ENCODE measurements at places on chromosomes 5 and 9.

GRCh38 chr9:96004379-96004778 is 128.9 kb downstream of the ERCC6L2 start:
- no peak for DNase-seq

DNA sequence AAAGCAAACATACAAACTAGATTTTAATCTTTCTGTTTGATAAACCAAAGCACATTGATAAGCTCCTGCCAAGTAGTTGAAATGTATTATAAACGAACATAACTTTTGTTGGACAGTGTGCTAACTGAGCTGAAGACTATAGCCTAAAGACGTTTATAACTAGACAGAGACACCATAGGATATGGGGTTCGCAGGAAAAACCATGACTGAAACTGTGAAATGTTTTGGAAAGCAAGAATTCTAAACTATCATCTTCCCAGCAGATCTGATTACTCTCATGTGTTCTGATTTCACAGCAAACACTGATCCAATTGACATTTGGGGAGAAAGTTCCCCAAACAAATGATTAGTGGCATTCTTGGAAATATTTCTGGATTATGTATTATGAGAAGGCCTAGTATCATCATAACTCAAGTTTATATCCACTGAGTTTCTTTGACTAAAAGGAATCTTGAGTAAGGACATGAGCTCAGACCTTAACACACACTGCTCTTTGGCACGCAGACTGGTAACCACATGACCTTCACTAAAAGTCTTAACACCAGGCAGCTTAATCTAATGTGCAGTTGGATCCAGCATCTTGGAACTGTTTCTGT is 375.2 kb downstream of the ZNF608 start:
- peak; percentile 37 for DNase-seq

DNA sequence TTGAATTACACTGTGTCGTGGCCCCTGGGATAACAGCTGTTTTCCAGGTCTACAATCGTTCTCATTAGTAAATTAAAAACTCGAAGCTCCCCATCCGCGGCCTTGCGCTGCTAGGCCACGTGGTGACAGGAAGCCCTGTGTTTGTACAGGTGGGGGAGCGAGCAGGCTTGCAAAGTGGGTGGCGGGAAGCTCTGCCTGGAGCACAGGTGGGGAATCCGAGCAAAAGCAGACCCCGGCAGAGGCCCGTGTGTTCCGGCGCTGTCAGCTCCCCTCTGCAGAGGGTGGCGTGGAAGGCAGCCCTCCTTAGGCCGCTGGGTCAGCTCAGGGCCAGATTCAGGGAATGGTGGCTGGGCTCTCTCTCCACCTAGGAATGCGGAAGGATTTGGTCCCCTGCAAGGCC is 59.5 kb upstream of the ERCC6L2 start:
- no peak for DNase-seq

- no peak for DNase-seq
Observed at GRCh38 chr5:107937651-107938355, 267.1 kb upstream of the EFNA5 start.

DNA sequence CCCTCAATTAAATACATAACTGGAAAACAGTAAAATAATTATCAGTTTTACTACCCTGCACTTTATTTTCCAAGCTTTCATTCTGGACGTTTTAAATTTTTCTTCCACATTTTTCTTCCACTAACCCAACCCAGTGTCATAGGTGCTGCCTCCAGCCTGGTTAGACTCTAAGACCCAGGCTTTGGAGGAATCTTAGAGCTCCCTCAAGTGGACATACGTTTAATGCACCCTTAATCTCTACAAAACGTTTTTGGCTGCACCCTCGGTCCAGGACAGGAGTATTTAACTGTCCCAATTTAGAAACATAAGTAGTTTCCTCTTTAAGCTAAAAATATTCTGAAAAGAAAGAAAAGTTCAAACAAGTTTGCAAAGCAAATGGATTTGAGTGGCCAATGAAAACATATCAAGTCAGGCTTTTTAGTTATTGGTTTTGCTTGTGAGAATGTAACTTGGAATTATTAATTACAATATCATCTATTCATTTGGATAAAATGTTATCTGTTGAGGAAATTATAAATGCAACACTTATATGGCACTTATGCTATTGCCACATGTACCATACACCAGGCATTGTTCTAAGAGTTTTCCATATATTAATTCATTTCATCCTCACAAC is 38.9 kb downstream of the CDH6 start:
- DNase-seq: no peak

GRCh38 chr9:3151672-3152576 is 308.0 kb upstream of the PUM3 start:
- no peak for DNase-seq

DNA sequence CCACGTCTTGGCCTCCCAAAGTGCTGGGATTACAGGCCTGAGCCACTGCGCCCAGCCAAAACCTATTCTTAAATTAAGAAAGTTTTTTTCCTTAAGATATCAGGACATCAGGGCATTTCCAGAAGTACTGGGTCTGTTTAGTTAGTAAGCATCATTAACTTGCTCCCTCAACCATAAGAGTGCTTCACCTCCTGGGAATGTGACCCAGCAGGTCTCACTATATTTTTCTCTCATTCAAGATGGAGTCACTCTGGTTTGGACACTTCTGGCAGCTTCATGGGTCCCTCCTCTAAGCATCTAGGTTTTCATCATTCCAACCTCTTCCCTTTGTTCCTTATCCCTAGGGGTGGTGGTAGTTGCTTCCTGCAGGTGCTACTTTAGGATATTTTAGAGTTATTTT is 10.3 kb upstream of the BRD3OS start:
- DNase-seq: no peak

DNA sequence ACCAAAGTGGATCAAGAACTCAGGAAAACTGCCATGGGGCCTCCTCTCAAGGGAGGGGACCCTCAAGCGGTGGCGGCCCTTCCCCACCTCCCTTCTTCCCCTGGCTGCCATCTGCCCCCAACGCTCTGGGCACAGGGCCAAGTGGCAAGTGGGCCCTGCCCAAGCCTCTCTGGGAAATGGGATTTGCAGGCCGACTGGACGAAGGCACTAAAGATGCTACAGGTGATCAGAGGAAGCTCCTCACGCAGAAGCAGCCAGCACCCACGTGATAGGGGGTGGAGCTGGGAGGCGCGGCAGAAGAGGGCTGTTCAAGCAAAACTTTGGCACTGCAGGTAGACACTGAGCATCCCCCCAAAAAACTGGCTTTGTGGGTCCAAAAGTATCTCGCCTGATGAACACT is 52.7 kb upstream of the UBTD2 start:
- no peak for DNase-seq

DNA sequence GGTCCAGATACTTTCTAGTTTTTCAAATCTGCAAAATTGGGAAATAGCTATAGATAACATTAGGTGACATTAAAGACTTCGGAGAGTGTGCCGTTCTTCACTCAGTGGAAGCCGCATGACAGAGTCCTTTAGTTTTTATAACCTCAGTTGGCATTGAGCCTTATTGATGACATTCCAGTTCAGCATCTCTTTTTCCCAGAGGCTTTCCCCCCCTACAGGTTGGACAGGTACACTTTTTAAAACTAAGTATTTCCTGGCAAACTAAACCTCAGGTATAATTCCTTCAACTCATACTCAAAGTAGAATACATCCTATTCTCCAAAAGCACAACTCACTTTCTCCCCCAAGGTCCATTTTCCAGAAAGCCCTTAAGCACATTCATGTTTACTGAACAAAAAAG is 58.7 kb downstream of the SLC46A2 start:
- no peak for DNase-seq

- DNase-seq: no peak
Observed at GRCh38 chr5:75214928-75215327, 21.8 kb downstream of the ANKRD31 start.

DNA sequence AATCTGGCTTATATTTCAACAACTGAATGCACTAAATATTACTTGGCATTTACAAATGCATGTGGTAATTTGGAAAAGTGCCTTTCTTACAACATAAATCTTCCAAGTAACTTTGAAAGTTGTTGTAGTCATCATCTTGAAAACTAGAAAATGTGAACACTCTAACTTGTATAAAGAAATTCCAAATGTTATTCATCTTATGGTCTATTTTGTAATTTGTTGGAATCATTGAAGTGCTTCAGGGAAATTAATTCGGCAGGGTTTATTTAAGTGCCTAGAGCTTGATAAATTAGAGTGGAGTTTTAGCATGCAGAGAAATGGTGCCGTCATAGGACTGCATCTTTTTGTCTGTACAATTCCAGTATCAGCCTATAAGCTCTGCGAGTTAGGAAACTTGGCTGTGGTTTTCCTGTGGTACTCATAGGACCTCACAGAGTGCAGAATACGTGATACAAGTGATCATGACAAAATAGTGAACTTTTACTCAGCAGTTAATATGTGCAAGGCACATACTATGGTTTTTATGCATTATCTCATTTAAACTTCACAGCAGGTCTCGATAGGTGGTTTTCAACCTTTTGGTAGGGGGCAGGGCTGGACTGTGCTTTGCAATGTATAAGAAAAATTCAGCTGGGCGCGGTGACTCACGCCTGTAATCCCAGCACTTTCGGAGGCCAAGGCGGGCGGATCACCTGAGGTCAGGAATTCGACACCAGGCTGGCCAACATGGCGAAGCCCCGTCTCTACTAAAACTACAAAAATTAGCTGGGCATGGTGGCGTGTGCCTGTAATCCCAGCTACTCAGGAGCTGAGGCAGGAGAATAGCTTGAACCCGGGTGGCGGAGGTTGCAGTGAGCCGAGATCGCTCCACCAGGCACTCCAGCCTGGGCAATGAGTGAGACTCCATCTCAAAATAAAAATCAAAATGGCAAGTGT is 79.6 kb downstream of the RAI14 start:
- no peak for DNase-seq

DNA sequence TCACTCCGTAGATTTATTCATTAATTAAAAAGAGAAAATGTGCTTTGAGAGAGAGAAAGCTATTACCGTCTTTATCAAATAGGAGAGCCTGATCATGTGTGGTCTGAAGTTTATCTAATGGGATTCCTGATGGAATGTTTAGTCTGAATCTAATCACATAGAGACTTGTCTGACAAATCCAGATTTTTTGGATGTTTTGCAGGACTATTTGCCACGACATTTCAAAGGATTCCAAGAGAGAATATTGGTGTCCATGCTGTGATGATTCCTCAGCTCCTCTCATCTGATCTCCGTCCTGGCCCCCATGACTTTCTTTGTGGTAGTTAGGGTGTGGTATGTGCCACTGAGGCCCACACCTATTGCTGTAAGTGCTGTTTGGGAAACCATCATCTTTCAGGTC is 20.1 kb upstream of the CDKN2B start:
- DNase-seq: no peak

GRCh38 chr5:64811050-64811640 is 42.4 kb downstream of the CWC27 start:
- DNase-seq: no peak

GRCh38 chr9:109440797-109441287 is 57.3 kb downstream of the PTPN3 start:
- DNase-seq: no peak

- DNase-seq: no peak
Observed at GRCh38 chr5:6976971-6977370, 263.7 kb downstream of the TENT4A start.

DNA sequence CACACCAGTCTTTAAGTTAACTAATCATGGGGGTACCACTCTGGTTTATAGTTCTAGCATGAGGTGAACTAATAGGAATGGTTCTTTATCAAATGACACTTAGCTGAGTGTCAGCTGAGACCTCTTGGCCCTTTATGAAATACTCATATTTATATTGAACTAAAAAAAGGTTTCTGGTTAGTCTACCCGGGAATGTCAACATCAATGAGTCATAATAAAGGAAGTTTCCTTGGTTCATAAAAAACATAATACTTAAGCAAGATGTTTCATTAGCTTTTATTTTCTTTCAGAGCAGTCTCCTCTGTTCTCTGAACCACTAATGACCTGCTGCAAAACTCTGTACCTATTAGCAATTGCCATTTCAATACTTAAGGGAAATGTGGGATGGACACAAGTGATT is 13.7 kb downstream of the DAB2 start:
- no peak for DNase-seq

- no peak for DNase-seq
Observed at GRCh38 chr9:95756101-95756500, 119.4 kb upstream of the ERCC6L2 start.

GRCh38 chr5:128199104-128199503 is 115.5 kb downstream of the SLC12A2 start:
- no peak for DNase-seq

DNA sequence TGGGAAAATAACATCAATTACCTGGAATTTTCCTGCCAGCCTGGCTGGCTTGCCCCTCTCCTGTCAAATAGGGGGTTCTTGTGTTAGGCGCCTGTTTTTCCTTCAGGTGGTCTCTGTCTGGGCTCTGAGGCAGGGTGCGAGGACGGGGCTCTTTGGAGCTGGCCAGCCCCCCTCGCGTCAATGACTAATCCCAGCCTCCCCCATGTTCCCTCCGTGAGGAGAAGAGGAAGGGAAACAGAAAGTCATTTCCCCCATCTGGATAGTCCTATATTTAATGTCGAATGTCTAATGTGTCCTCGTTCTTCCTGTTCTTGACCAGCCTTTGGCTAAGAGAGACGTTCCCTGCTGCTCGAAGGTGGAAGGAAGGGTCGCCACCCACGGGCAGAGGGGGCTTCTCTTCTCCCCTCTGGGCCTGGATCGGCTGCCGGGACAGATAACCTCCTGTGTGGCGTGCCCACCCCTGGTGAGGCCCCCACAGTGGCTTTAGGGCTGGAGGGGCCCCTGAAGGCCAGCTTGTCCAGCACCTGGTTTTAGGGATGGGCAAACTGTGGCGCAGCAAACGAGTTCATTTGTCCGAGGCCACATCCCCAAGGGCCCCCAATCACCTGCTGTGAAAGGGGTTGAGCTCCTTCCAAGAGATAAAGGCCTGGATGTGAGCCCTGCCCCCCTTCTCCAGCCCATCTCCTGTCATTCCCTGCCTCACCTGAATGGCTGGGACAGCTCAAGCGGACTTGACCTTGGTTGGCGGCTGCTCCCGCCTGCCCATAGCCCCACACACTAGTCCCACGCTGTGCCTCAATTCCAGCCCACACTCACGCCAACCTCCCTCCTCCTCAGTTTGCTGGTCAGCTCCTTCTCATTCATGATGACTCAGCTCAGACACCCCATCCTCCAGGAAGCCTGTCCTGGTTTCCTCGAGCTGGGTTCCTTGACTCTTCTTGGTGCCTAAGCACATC is 35.9 kb upstream of the UNC5A start:
- no peak for DNase-seq

GRCh38 chr5:12636209-12636608 is 732.0 kb upstream of the CTNND2 start:
- no peak for DNase-seq

DNA sequence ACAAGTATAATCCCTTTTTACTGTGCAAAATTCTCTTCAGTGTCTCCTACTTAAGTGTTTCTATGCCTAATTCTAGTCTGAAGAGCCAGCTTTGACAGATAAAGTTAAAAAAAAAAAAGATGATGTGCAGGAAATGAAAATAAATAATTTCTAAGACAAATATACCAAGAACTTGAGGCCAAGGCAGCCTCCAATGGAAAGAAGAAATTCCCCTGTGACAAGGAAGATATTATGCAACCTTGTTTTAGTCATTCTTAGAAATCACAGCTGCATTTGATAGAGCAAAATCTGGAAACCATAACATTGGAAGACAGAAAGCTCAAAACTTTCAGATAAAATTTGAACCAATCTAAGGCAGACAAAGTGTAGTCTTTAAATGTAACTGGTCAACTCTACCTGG is 375.9 kb upstream of the TLE4 start:
- DNase-seq: no peak

All from left ventricle myocardium inferior (tissue), 1 donor.